ENCODE measurements at places on chromosomes 7 and 10. TPM values are rescaled to one million over a fixed set of nuclear protein-coding genes. Genes with fewer than 3 reads are reported as not detected.
A peak's percentile ranks its signal among the peaks of the same experiment; 100 is the strongest.

RNLS gene
- 9.2 TPM for total RNA-seq

MYL7 gene
- 60.0 TPM for total RNA-seq

CCZ1B gene
- total RNA-seq, result 54.4 TPM

GRCh38 chr10:35075228-35075627 lies 14.9 kb downstream of the CUL2 start:
- H3K4me1 ChIP-seq, result peaks cover 28% of the 10 kb centered on the region
- no peaks in the 10 kb centered on the region for H3K27me3 ChIP-seq

IL2RA gene
- total RNA-seq, result not detected

DNA sequence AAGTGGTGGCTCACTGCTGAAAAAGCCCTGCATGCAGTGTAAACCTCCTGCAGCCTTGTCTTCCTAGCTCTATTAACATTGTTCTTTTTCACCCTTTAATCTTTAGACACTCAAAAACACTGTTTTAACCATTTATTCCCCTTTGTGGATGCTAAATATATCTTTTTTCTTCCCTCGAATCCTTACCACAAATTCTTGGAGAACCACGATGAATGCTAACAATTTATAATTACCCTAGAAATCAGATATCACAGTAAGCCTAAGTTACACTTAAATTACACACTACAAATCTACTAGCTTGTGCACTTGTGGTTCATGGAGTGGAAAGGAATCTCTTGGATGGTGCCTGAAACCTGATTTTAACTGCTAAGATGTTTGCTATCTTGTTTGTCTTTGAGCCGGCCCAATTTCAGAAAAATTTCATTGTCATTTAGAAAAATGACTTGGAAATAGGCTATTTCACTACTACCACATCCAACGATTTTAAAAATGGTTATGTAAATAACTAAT lies 125.1 kb upstream of the NOBOX start:
- no peak overlapping the region for H3K4me3 ChIP-seq
- H3K36me3 ChIP-seq, result no peaks in the 10 kb centered on the region
- no peaks in the 10 kb centered on the region for H3K4me1 ChIP-seq
- H3K27me3 ChIP-seq, result no peaks in the 10 kb centered on the region
- H3K27ac ChIP-seq, result no peak overlapping the region
- DNase-seq, result no peak

DNA sequence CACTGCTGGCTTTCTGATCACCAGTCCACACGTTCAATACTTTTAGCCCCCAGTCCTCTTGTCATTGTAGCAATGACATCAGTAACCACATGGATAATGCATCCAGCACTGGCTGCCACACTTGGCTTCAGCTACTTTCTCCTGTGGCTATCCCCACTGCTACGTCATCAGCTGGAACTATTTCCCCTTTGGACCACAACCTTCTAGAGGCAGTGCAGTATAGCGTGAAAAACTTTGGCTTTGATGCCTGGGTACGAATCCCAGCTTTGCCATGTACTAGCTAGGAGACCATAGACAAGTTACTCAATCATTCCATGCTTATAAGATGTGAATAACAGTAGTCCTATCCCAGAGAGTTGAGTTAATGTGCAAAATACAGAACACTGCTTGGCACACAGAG lies 63.2 kb downstream of the CCDC3 start:
- peak; percentile 46 for DNase-seq
- H3K27me3 ChIP-seq, result no peaks in the 10 kb centered on the region
- no peak overlapping the region for H3K4me3 ChIP-seq
- no peaks in the 10 kb centered on the region for H3K36me3 ChIP-seq
- H3K4me1 ChIP-seq, result peaks cover 9% of the 10 kb centered on the region

GNGT1 gene
- not detected for total RNA-seq

MARVELD1 gene
- 79.2 TPM for total RNA-seq

GRCh38 chr10:131698986-131699385 lies 201.8 kb upstream of the PPP2R2D start:
- H3K4me1 ChIP-seq, result no peaks in the 10 kb centered on the region
- no peak overlapping the region for H3K27ac ChIP-seq
- no peaks in the 10 kb centered on the region for H3K36me3 ChIP-seq
- no peaks in the 10 kb centered on the region for H3K27me3 ChIP-seq

DNA sequence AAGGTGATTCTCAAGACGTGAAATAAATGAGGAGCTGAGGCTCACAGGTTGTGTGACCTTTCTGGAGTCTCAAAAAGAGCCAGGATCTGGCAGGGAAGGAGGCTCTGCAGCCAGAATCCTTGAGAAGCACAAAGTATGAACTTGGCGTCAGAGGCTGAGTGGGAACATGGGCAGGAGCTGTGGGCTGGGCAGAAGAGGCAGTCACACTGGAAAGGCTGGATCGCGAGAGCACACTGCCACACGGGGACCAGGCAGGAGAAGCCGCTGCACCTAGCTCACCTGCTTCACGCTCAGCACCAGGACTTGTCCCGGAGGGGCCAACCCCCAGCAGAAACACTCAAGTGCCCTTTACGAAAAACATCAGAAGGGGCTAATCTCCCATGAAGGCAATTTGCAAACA lies 535.0 kb downstream of the TNS3 start:
- H3K27ac ChIP-seq, result no peak overlapping the region
- no peaks in the 10 kb centered on the region for H3K4me1 ChIP-seq
- no peak for DNase-seq
- H3K36me3 ChIP-seq, result no peaks in the 10 kb centered on the region
- peaks cover 2% of the 10 kb centered on the region for H3K27me3 ChIP-seq
- no peak overlapping the region for H3K4me3 ChIP-seq

- no peaks in the 10 kb centered on the region for H3K27me3 ChIP-seq
- H3K4me3 ChIP-seq, result no peak overlapping the region
- H3K27ac ChIP-seq, result no peak overlapping the region
- no peak for DNase-seq
These were observed 67.9 kb downstream of the OAT start for GRCh38 chr10:124350806-124351205.

DNA sequence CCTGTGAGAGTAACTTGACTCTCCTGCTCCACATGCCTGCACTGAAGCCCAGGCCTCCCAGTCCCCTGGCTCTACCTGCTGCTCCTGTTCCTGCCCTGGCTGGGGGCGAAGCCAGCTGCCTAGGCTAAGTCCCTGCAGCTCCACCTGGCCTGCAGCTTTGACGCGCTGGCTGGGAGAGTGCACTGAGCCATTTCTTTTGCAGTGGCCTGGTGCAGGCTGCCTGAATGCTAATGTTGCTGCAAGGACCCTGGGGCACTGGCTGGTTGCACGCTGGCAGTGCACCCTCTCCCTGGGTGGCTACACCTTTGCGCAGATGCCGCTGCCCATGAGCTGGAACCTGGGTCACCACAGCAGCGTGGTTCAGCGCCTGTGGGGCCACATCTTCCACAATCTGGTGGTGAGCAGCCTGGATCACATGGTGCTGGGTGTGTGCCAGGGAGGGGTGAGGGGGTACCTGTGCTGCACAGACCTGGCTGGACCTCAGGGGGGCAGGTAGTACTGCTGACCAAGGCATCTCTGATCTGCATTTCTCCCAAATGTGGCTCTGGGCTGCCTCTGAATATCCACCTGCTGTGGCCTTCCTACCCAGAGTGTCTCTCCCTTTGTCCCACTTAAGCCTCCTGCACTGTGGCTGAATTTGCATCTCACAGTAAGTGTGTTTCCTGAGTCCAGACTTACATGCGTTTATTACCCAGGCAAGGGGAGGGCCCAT lies 20.0 kb downstream of the IMPDH1 start:
- peaks cover 2% of the 10 kb centered on the region for H3K36me3 ChIP-seq
- no peak for DNase-seq
- H3K27ac ChIP-seq, result no peak overlapping the region
- H3K4me3 ChIP-seq, result no peak overlapping the region
- no peaks in the 10 kb centered on the region for H3K4me1 ChIP-seq
- H3K27me3 ChIP-seq, result peaks cover 5% of the 10 kb centered on the region
